ENCODE measurements at places on chromosomes 1 and 21.

GRCh38 chr1:2044510-2045319 is 5.5 kb upstream of the PRKCZ start:
- peak; percentile 2 for DNase-seq

GRCh38 chr1:185152187-185152767 is 4.5 kb downstream of the TRMT1L start:
- DNase-seq: peak; percentile 17

- DNase-seq: peak; percentile 3
Observed at GRCh38 chr21:18677632-18678031, 274.0 kb upstream of the TMPRSS15 start.

DNA sequence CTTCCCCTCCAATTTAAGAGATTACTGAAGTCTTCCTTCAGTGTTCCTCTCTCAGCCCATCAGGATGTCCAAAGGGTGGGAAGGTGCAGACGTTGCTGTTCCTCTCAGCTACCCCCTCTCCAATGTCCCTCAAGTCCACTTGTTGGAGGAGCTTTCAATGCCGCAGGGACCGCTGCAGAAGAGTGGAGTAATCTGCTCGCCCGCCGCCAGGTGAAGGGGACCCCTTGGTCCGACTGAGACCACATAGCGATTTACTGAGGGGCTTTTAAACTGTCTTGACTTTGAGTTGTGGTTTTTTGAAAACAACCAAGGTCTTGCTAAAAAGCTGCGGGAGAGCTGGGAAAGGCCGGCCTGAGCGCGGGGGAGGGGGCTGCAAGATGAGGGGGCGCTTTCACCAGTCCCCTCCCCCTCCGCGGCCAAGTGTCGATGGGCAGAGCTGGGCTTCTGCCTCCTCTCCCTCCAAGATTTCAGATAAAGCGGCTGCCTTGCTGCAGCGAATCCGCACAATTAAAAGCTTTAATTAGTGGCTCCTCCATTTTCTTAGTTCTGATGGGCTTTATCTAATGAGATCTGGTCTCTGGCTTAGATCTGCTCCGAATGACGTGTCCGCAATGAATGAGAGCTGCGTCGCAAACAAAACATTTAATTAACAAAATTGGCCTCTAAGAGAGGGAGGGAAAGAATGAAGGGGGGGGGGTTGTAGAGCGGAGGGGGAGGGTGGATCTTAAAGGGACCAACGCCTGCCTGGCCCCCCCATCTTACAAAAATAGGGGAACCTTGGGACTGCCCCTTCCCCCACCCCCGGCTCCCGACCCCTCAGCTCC is 5.9 kb downstream of the LMO4 start:
- DNase-seq: peak; percentile 45

DNA sequence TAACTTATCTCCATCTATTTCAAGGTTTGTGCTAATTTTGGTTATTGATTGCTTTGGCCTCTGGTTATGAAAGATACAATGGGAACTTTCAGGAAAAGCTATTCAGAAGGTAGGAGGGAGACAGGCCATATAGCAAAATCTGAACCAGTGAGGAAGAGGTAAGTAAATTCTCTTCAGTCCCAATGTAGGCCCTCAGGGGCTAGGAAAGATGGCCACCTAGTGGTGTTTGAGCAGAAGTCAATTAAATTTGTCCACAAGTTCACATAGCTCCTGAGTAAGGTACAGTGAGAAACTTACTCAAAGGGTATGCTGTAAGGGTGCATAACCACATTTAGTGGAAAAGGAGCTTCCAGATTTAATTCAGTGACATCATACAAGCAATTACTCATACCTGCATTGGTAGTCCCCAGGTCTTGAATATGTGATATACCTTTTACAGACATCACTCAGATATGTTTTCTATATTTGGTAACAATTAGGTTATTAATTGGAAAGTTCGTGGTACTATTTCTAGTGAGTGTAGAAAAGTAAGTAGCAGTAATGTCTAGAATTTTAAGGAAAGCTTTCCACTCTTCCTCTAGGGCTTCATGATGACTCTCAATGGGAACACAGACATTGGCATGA is 21.4 kb upstream of the FMO1 start:
- peak; percentile 64 for DNase-seq

DNA sequence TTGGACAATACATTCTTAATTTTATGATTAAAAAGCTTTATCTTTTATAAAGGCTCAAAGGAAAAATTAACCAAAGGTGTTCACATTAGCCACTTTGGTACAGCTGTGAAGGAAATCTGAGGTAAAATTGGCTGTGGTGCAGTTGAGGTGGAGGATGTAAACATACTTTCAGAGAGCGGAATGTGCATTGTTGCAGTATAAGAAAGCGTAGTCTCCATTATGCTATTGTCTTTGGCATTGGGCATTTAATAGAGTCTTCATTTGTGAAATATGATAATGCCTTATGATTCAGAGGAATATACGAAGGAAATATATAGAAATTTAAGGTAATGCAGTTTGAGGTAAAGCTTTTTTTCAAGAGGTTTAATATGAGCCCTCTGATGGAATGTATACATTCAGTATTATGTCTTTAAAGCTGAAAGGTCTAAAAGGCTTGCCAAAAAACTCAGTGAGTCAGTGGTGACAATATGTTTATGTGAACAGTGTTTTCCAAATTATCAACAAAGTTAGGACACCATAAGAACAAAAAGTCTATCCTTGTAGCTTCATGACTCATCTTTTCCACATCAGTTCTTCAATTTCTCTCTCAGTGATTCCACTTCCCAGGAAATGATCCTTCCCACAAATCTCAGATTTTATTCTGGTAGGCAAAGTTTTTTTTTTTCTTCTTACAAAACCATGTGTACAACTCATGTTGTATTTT is 26.9 kb upstream of the DDR2 start:
- DNase-seq: peak; percentile 94

DNA sequence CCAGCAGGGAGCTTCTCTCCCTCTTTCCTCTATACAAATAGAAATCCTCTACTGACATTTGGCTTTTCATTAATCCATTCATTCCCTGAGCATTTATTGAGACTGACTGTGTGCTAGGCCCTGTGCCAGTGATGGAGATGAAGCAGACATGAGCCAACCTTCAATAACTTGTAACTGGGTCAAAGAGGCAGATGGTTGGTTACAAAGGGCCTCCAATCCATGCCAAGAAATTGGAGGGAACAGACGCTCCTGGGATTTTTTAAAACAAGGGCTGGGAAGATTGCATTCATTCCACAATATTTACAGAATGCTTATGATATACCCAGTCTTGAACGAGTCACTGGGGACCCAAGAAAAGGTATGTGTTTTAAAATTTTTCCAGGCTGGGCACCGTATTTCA is 6.2 kb downstream of the HPCAL4 start:
- no peak for DNase-seq

- DNase-seq: no peak
Observed at GRCh38 chr1:33346533-33346926, 25.6 kb upstream of the A3GALT2 start.

DNA sequence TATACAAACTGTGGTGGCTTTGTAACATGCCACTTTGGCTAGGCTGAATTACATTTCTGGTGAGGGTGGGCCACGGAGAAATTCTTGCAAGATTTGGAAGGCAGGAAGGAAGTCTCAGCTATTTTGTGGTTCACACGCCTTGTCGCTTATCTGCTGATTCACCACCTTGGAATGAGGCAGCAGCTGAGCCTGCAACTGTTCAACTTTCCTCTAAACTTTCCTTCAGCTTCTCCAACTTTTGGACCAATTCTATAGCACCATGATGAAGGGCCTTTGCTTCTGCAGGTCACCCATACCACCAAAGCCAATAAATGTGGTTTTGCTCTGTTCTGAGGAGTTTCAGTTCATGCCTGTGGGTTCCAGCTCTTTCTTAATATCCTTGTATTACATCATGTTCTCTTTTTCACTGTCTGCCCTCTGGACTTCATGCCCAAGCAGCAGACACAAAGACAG is 337.6 kb upstream of the SNX7 start:
- peak; percentile 97 for DNase-seq

DNA sequence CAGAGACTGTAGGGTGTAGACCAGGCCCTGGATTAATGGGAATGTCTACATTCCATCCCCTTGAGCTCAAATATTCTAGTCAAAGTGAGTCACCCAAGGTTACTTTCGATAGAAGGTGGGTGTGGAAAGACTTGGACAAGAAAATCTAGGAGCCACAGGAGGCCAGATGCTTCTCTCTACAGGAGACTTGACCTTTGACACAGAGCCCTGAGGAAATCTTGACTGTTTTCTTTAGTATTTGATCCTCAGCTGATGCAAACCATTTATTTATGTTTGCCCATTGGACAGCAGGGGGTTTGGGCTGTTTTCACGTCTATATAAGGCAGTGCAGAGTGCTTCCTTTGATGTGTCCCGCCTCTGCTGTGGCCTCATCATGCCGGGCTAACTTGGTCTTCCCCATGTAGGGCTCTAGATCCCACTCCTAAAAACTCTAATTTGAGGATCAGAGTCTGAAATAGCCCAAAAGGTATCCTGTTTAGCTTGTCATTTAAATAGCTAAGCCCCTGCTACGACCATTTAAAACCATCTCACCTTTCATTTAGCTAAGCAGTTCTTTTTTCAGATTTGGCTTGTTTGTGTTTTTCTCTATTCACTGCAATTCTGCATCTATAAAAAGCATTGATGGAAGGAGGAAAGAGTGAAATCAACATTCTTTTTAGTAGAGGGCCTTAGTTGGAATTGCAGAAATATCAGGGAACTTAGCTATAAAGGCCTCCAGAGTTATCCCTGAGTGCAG is 15.5 kb upstream of the MAP3K7CL start:
- peak; percentile 88 for DNase-seq

DNA sequence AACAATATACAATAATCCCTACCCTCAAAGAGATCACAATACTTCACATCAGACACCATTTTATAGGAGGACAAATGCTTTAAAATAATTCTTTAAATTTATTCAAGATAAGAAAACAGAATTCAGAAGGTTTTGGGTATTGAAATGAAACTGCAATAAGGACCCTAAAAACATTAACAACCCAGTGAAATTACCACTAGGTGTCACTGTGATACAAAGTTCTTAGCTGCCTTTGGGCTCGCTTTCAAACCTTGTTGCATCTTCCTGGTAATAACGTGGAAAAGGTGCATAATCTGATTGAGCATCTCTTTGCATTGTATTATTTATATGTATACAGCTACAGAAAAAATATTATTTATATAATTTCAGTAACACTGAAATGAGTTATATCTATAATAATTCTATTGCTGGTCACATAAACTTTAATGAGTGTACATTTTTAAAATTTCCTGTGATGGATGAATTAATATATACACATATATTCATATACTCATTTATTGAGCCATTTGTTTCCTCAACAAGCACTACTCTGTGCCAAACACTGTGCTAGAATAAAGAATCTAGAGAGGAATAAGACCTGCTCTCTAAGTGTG is 185.2 kb downstream of the FAF1 start:
- DNase-seq: peak; percentile 60

DNA sequence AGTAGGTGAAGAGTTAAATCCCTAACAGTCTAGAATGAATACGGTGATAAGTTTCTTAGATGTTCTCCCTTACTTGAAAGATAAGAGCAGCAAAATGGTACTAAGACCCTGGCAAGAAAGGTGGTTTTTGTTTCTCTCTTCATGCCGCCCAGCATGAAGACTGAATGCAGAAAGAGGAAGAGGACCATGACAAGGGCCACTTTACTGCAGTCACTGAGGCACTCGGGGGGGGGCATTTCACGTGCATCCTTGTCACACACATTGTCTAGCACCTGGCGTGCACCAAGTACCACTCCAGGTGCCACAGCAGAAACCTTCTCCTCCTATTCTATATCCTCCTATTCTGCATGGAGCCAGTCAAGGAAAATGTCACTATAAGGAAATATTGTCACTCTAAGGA is 222.0 kb downstream of the TOMM20 start:
- no peak for DNase-seq

DNA sequence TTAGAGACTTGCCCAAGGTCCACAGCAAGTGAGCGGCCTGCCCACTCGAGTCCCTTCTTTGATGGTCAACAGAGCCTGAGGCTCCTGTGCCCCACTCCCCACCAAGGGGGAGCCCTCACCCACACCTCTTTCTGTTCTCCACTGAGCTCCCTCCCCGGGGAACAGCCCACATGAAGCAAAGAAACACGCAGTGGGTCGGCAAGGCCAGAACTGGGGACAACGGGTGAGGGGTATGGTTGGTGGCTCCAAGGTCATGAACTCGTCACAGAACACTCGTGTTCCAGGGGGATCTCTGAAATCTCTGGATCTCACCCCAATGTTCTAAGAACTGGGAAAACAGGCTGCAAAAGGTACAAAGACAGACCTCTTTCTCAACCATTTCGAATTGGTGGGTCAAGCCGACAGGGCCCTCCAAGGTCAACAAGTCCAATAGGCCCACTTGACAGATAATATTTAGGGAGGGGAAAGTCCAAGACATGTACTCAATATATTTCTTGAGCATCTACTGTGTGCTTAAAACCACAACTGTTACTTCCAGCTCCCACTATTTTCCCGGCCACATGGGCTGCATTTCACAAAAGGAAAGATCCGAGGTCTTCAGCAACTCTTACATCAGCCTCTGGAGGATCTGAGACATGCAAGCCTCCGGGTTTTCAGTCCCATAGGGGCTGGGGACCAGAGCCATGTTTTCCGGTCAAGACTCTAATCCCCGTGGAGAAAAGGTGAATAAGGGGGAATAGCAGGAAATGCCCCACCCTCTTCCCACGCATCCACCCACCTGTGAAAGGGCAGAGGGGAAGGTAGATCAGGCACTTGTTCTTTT is 1.1 kb upstream of the RAP1GAP start:
- no peak for DNase-seq

DNA sequence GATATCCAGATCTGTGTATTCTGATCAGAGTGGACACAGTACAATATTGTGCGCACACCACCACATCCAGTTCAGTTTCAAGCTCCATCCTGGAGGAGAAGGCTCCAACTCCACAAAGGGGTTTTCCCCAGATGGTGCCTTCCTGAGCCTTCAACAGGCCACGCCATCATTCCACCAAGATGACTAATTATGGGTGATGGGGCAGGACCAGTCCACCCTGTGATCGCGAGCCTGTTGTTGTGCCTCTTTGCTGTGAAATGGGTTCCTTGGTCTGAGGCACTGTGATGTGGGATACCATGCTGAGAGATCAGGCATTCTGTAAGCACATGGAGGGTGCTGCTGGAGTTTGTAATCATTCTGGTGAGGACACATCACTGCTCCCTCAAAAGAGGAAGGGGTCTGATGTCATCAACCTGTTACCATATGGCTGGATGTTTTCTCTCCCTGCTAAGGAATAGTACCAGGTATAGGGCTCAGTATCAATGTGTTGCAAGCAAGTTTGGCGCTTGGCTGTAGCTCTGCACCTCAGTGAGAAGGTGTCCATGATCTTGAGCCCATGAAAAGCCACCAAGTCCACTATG is 6.7 kb upstream of the SH2D2A start:
- no peak for DNase-seq

GRCh38 chr21:26967062-26967913 is at the start of gene ADAMTS5:
Gene ADAMTS5 (minus strand): TSS chr21:26967088. CDS start chr21:26966391, 697 bp downstream.
- DNase-seq: peak; percentile 76

DNA sequence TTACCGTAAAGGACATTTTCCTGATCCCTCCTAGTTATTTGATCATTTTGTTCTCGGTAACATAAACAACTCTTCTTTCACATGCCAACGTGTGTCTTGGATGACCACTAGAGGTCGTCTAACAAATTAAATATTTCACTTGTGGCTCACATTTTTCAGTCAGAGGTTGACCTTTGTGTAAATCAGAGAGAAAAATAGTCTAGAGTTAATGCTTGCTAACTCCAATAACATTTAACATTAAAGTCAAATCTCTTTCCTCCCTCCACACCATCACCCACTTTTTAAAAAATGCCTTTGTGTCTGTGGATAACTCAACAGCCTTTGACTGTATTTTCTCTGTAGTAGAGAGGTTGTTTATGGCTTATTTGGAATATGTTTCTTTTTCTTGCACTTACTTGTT is 220.5 kb upstream of the B3GALT2 start:
- DNase-seq: peak; percentile 77

GRCh38 chr1:184583849-184584248 is 170.8 kb downstream of the EDEM3 start:
- DNase-seq: no peak

Data from amniotic epithelial cell (primary cell).